AG04449 (cell line): ENCODE measurements at places on chromosomes 2 and 18.

GRCh38 chr2:42652086-42652485 lies 83.7 kb downstream of the MTA3 start:
- no peak for DNase-seq

GRCh38 chr2:71643674-71644357 lies 190.5 kb downstream of the DYSF start:
- DNase-seq: no peak

GRCh38 chr2:42756966-42757513 lies 6.9 kb downstream of the OXER1 start:
- DNase-seq: no peak

- DNase-seq: no peak
Observed at GRCh38 chr2:240480834-240481623, 45.6 kb downstream of the GPC1 start.

GRCh38 chr2:143231254-143231645 lies 102.0 kb downstream of the ARHGAP15 start:
- no peak for DNase-seq

- DNase-seq: no peak
Observed at GRCh38 chr2:123737371-123737770, 287.7 kb upstream of the CNTNAP5 start.
